ENCODE measurements at places on chromosomes 12 and 14. TPM values are rescaled to one million over a fixed set of nuclear protein-coding genes. Genes with fewer than 3 reads are reported as not detected.

The FLRT2 gene
- 12.1 TPM for total RNA-seq

The HOTAIR gene
- total RNA-seq: not detected

The SCN8A gene
- total RNA-seq: 3.7 TPM

The DLK1 gene
- total RNA-seq: not detected

The CYP27B1 gene
- 0.26 TPM for total RNA-seq

The TSPAN8 gene
- 0.13 TPM for total RNA-seq

The INHBE gene
- 0.24 TPM for total RNA-seq

The FIGNL2 gene
- total RNA-seq: 0.13 TPM

The TAS2R42 gene
- not detected for total RNA-seq

The DEGS2 gene
- not detected for total RNA-seq

The SPRING1 gene
- 21.9 TPM for total RNA-seq

The TBX5 gene
- total RNA-seq: 101 TPM

The SERPINA10 gene
- total RNA-seq: not detected

The HSPB8 gene
- total RNA-seq: 7.0 TPM

The SUOX gene
- 11.4 TPM for total RNA-seq

The MYF6 gene
- 0.80 TPM for total RNA-seq

The RAD51AP1 gene
- total RNA-seq: 4.9 TPM

The TEX22 gene
- 1.4 TPM for total RNA-seq

The HOXC10 gene
- not detected for total RNA-seq

The TOMM20L gene
- total RNA-seq: not detected

The ANO4 gene
- 5.8 TPM for total RNA-seq

The GPR65 gene
- not detected for total RNA-seq

The SSTR1 gene
- total RNA-seq: 0.26 TPM

The PMEL gene
- total RNA-seq: 1.7 TPM

The SIRT4 gene
- total RNA-seq: 5.6 TPM

The DNAI7 gene
- not detected for total RNA-seq

The SVOP gene
- not detected for total RNA-seq

The SCNN1A gene
- 1.3 TPM for total RNA-seq

The CIDEB gene
- total RNA-seq: 0.16 TPM

The CRACR2A gene
- 4.5 TPM for total RNA-seq

The CATSPERB gene
- not detected for total RNA-seq

The KRT82 gene
- total RNA-seq: not detected

The DBX2 gene
- not detected for total RNA-seq

The CLEC4D gene
- not detected for total RNA-seq

The MAP3K9 gene
- total RNA-seq: 1.7 TPM

The TAOK3 gene
- 18.6 TPM for total RNA-seq

The MANSC1 gene
- 5.5 TPM for total RNA-seq

The GUCY2C gene
- total RNA-seq: not detected

The MIP gene
- total RNA-seq: not detected

The SAMD15 gene
- 0.39 TPM for total RNA-seq

The RND1 gene
- total RNA-seq: 3.4 TPM

The C14orf180 gene
- not detected for total RNA-seq

The NEMF gene
- total RNA-seq: 15.9 TPM

The ACOT4 gene
- 0.88 TPM for total RNA-seq

The SAMD4A gene
- 12.1 TPM for total RNA-seq

The DDX51 gene
- total RNA-seq: 6.1 TPM

The PGF gene
- total RNA-seq: 14.6 TPM

Data from epithelial cell of alveolus of lung (primary cell).